ENCODE measurements at places on chromosomes 7 and 10. TPM values are rescaled to one million over a fixed set of nuclear protein-coding genes. Genes with fewer than 3 reads are reported as not detected.

Gene RADIL
- total RNA-seq = 4.7 TPM

GRCh38 chr7:139829775-139830117 lies 682 bp downstream of the TBXAS1 start:
- no peak for DNase-seq

DNA sequence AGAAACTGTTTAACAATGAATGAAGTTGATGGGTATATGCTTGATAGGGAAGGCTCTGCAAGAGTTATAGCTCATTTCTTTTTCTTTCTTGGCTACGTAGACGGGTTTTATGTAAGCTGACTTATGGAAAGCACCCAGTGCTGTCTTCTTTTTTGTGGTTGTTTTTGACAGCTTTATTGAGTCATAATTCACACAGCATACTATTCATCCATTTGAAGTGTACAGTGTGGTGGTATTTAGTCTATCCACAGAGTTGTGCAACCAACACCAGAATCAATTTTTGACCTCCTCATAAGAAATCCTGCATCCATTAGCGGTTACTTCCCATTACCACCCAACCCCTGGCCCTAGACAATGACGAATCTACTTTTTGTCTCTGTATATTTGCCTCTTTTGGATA lies 240.6 kb upstream of the KIAA1217 start:
- DNase-seq = no peak

DNA sequence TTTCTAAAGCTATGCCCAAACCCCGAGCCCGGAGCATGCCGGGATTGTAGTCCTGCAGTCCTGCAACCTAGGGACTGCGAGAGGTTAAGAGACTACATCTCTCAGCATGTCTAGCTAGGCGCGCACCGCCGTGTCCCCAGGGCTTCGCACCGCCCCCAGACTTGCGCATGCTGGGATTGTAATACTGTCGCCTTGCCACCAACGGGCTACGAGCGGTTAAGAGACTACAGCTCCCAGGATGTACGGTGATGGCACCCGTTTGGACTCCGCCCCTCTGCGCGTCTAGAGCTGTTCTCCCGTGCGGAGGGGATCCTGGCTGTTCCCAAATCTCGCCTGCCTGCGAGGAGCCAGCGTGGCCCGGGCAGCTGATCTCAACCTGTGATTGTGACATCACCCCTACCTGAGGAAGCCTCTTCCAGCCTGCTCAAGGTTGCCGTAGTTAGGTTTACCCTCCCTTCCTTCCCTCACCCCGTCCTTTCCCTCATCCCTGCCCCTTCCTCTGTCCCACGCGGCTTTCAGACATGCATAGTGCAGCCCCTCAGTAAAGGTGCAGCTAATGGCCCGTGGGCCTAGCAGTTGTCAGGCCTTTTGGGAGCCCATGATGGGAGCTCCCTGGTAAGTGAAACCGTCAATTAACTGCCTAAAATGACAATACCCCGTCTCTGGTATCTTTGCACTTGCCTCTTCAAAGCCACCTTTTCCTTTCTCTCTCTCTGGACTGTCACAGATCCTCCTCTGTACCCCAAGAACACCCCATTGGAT lies 6.3 kb upstream of the ZNF736 start:
- peak; percentile 97 for DNase-seq

DNA sequence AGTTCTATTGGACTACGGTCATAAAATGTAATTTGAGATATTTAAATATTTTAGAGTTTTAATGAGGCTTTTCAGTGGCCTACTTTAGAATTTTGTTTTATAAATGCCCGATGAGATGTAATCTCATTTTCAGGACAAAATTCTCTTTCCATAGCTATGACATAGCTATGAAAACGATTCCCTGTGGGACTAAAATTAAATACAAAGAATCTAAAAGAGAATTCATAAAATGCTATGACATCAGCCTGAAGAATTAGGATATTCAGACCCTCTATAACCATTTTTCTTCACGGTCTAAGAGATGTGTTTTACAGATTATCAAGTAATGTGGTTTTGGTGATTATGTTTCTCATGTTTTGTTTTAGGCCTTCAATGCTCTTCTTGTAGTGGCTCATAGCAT lies 48.2 kb upstream of the ODAD2 start:
- DNase-seq = no peak

Gene PON1
- total RNA-seq = not detected

Gene SPDYE5
- total RNA-seq = 0.39 TPM

- no peak for DNase-seq
These were observed 62.7 kb upstream of the ZPBP start for GRCh38 chr7:50155755-50156154.

DNA sequence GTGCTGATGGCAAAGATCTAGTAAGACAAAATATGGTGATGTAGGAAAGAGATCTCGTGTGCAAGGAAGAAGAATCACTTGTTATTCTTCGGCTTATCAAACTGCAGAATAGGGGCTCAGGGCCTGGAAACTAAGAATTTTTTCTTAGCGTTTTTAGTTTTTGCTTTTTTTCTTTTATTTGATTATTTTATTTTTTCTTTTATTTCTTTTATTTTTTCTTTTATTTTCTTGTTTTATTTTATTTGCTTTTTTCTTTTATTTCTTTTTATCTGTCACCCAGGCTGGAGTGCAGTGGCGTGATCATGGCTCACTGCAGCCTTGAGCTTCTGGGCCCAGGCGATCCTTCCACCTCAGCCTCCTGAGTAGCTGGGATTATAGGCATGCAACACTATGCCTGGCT lies 70.0 kb downstream of the ATRNL1 start:
- no peak for DNase-seq

DNA sequence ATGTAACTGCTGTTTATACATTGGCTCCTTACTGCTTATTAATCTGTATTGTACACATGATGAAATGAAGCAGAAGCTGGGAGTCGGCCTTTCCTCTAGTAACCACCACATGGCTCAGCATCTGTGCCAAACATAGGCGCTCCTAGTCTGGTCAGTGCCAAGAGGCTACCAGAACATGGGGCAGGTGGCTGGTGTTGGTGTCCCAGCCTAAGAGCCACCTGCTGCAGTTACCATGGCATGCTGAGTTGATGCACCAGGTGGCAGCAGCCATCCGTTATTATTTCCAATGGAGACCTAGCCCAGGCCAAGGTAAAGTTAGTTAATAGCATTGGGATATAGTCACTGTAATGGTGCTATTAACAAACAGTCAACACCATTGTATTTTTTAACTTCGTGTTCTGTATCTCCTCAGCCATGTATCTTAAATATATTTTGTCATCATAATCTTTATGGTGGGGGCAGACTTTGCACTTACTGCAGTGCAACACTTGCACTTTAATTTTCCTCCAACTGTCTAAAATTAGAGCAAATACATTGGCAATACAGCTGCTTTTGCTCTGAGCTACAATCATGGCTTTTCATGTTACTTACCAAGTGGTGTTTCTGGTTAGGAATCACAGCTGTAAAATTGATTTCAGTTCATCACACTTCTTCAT lies 33.1 kb downstream of the HBP1 start:
- no peak for DNase-seq

GRCh38 chr10:125661941-125662515 lies 20.9 kb downstream of the TEX36 start:
- DNase-seq = no peak

DNA sequence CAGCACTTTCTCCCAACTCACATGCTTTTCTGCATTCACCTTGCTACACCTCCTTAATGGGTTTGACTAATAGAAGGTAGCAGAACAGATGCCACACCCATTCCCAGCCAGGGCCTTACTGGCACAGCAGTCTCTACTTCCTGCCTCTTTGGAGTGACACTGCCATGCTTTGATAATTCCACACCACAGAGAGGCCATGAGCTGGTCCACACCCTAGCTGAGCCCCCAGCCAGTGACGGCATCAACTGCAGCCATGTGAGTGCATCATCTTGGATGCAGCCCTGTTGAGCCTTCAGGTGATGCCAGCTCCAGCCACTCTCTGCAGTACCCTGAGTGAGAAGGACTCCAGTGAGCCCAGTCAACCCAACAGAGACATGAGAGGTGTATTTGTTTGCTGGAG lies 27.5 kb upstream of the EZH2 start:
- DNase-seq = no peak

- no peak for DNase-seq
These were observed 469.3 kb upstream of the KLF6 start for GRCh38 chr10:4254101-4254994.

GRCh38 chr10:132549371-132549770 lies 11.8 kb downstream of the INPP5A start:
- DNase-seq = no peak

- no peak for DNase-seq
These were observed 1.6 kb downstream of the VPS26A start for GRCh38 chr10:69125554-69125953.

DNA sequence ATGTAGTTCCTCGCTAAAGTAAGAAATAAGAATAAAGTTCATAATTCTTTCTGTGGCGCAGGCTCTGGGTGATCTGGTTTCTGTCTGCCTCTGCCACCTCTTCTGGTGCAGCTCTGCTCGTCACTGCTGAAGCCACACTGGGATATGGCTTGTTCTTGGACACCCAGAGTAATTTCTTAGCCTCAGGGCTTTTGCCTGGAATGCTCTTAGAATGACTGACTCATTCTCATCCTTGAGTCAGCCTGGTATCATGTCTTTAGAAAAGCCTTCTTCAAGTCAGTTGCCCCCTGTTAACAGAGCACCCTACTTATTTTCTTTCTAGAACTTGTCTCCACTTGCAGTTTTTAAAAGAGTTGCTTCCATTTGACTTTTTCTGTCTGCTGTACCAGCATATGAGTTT lies 2.0 kb downstream of the ZSCAN25 start:
- DNase-seq = no peak

Gene AKR1C3
- total RNA-seq = 166 TPM

GRCh38 chr7:12120632-12121031 lies 90.5 kb upstream of the TMEM106B start:
- DNase-seq = no peak

DNA sequence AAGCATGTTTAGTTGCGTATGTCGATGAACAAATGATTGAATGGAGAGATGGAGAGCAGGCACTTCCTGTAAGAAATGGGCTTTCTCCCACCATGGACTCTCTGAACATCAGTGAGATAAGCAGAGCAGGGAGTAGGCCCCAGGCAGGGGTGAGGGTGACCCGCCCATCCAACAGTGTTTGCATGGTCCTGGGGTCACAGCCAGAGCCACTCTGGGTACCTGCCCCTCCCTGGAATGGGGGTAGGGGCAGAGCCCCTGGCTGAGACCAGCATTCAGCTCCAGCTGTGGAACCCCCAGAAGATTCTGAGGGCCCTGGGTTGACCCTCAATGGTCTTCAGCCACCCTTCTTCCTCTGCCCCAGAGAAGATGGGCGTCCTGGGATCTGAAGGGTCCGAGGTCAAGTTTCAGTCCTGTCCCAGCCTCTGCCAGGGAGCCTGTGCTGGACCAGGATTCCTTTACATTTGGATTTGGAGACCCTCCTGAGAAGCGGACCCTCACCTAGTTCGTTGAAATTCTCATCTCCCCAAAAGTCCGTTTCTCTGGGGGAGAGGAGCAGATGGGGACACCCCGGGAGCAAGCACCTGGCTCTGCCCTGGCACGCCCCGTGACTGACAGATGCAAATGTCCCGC lies 2.4 kb upstream of the FGF8 start:
- DNase-seq = no peak

DNA sequence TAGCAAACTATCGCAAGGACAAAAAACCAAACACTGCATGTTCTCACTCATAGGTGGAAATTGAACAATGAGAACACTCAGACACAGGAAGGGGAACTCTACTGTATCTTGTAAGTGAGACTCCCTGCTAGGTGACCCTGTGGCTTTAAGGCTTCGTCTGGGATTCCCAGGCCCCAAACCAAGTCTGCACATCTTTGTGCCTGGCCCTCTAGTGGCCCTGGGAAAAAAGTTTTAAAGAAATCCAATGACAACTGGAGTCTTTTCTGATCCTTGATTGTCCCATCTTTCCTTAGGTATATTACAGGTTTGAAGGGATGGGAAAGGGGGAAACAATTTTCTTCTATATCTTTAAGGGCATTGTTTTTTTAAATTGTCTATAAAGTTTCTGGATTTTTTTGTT lies 10.6 kb upstream of the LIPM start:
- DNase-seq = no peak

GRCh38 chr7:94244760-94245159 lies 149.9 kb upstream of the COL1A2 start:
- DNase-seq = no peak

DNA sequence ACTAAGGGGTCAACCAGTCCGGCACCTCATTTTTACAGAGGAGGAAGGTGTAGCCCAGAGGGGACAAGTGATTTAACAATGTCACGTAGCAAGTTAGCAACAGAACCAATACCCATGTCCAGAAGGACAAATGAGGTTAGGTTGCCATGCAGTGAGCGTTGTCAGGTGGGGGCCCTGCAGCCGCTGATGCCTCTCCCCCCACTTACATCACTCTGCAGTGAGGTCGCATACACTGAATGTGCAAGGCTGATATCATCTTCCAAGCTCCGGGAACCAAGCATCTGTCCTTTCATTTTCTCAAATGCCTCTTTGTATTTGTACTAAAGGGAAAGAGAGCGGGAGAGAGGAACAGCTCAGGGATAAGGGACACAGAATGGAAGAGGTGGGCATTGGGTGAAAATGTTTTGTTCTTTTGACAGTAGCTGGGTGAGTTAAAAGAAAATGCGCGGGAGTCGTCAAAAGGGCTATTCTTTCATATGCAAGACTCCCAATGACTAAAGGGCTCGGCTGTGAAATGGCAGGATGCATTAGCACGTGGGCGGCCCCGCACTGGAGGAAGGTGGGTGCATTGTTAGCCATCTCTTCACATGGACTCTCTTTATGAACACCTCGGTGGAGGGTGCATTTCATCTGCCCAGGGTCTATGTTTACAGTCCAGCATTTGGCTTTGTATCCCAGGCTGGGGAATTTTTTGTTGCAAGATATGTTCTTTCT lies 49.7 kb downstream of the NRAP start:
- DNase-seq = no peak

Gene GATA3
- 310 TPM for total RNA-seq

Gene FXYD4
- 13.8 TPM for total RNA-seq

Gene OR6B1
- total RNA-seq = not detected

GRCh38 chr10:43409385-43410109 lies 561 bp upstream of the HNRNPF start:
- DNase-seq = no peak

DNA sequence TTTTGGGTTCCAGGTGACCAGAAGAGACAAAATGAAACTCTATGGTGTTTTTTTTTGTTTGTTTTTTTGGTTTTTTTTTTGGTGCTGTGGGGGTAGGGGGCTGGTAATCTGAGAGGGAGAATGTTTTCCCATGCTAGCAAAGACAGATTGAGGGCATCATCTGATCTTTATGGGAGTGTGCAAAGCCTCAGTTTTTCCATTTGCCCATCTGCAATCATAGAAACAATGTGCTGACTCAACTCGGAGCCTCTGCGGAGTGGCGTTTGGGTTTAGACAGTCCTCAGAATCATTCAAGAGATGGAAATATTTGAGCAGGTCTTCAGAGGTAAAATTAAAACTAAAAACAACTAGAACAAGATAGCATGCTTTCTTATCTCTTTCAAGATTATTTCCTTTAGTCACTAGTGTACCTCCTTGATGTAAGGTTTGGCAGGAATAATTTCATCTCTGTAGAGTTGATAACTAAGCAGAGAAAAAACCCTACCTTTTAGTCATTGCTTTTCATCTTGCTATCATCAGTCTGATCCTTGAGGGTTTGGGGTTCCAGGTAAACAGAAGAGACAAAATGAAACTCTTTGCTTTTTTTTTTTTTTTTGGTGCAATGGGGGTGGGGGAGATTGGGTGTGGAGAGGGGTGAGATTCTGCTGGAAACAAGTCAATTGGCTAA lies 18.0 kb downstream of the CNNM2 start:
- no peak for DNase-seq
